HTR-8/SVneo (cell line): ENCODE measurements at places on chromosomes 5 and 9.

- DNase-seq = no peak
Measured at GRCh38 chr9:126057121-126057825, 269.4 kb upstream of the MVB12B start.

- DNase-seq = no peak
Measured at GRCh38 chr9:98187926-98188325, 4.5 kb downstream of the CORO2A start.

- DNase-seq = no peak
Measured at GRCh38 chr5:59249160-59249559, 644.4 kb downstream of the PDE4D start.

DNA sequence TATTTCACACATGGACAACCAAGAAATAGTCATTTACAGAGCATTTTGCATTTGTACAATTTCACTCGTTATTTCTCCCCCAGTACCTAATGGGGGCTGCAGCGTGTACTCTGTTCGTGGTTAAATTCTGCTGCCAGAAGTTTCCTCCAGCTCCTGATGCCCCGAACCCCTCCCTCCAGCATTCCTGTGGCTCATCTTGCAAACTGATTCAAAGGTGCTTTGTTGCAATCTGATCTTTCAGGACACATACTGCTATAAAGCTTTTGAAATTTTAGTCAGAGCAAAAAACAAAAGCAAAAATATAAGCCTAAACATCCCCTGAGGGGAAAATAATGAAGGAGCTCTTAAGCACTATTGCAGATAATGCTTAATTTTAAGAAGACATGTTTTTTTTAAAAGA, 27.7 kb downstream of the UBLCP1 start:
- peak; percentile 29 for DNase-seq

- DNase-seq = no peak
Measured at GRCh38 chr9:86642721-86643120, 288.5 kb upstream of the TUT7 start.

DNA sequence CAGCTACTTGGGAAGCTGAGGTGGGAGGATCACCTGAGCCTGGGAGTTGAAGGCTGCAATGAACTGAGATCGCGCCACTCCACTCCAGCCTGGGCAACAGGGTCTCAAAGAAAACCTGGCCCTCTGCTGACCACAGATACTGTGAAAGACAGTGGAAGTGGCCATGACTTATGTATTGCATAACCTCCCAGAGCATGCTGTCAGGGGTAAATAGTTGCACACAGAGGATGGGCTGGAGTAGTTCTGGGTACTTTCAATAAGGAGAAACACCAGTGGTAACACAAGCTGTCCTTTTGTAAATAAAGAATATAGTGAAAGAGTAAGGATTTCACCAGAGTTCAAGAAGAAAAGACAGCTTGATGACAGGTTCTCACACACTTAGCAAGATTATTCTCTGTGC, 1.8 kb downstream of the ACER2 start:
- DNase-seq = no peak

DNA sequence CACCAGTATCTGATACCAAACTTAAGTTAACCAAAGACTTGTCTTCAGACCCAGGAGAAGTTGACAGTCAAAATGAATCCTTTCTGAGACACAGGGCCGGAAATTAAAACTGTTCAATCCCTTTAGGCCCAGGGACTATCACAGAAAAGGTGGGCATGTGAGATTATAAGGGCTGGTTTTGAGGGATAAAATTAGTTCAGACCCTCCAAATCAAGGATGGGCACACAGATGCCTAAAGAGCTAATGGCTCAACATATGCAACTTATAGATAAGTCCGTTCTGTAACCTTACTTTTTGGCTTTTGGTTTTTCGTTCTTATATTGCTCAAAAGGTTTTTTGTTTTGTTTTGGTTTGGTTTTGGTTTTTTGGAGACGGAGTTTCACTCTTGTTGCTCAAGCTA, 129.6 kb upstream of the ABCA1 start:
- no peak for DNase-seq

GRCh38 chr5:1062761-1063568, 48.9 kb downstream of the SLC12A7 start:
- no peak for DNase-seq

DNA sequence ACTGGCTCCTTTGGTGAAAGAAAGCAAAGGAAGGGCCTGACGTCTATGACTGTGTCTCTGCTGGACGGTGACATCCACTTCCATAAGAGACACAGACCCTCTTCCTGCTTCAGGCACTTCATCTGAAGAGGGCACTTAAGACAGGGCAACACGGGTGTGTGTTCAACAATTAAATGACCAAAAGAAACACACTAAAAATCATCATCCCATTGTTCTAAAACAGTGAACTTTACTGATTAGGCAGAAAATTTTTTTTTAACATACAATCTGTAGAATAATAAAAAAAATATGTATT, 58.5 kb downstream of the GOLM1 start:
- no peak for DNase-seq

GRCh38 chr5:38615981-38616451, 59.6 kb upstream of the LIFR start:
- DNase-seq = no peak

DNA sequence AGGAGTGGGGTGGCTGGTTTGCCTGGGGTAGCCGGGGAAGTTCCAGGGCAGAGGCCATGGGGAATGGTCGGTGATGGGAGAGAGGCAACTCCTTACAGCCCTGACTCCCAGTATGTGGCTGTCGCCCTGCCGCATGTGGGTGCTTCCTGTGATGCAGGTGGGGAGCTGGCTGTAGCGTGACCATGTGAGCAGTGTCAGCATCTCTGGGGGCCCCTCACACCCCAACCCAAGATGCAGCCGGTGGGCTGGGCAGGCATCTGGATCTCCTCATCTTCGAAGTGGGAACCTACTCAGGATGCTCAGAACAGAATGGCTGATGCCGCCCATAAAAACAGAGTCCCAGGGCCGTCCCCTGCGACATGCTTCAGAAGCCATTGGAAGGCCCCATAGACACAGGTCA, 45.0 kb downstream of the BARX1 start:
- no peak for DNase-seq

GRCh38 chr9:19615036-19615624, 173.7 kb downstream of the SLC24A2 start:
- DNase-seq = no peak

DNA sequence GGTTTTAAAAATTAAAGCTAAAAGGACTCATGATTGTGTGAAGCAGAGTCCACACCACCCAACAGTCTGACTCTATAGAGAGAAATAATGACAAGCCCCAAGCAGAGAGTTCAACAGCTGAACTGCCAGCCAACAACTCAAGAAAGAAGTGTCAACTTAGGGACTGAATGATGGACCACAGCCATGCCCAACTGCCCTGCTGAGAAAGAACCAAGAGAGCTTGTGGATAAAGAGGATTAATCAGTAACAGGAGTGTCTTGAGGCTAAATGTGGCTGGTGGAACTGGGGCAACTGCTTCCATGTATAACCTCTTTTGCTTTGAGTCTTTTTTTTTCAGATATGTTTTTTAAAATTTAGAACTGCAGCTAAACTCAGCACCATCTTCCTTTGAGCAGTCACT, 109.3 kb downstream of the HSD17B3 start:
- DNase-seq = no peak

DNA sequence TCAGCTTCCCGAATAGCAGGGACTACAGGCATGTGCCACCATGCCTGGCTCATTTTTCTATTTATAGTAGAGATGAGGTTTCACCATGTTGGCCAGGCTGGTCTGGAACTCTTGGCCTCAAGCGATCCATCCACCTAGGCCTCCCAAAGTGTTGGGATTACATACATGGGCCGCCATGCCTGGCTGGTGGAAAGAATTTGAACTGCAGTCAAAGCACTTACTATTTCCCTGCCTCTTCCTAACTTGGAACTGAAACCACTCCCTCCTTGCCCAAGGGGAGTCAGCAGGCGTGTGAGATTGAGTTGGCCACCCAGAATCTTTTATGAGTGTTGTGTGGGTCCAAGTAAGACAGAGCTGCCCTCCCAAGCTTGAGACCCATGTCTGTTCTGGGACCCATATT, 86.1 kb upstream of the PTPN3 start:
- DNase-seq = no peak

DNA sequence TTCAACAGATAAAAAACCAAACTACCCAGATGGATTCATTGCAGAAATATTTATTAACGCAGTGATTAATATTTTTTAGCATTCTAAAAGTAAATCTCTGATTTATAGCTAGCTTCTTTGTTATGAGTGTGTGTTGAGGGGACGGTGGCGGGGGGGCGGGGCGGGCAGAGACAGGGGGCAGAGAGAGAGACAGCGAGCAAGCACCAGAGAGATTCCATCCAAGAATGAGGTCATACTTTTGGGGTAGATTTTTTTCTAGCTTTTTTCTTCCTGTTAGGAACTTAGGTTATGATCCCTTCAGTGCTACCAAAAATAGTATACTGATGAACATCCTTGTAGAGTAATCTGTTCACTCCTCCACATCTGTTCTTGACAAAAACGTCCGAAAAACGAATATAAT, 500 bp upstream of the ZNF883 start:
- no peak for DNase-seq

- DNase-seq = no peak
Measured at GRCh38 chr9:74817816-74818215, 69.9 kb downstream of the TRPM6 start.

DNA sequence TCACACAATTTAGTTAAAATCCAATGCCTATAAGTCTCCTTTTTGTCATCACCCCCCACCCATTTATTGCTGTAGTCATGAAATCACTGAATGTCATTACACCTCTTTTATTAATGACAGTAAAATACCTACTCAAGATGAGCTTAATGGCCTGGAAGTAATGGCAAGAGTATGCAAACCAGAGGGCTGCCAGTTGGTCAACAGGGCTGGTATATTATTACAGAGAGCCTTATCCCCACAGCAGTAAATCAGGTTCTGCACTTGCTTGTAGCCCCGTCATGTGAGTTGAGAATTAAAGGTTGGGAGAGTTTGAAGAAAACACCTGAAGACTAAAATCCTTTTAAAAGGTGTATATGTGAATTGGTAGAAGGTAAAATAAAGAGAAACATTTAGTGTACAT, 372.4 kb downstream of the MAT2B start:
- DNase-seq = no peak

DNA sequence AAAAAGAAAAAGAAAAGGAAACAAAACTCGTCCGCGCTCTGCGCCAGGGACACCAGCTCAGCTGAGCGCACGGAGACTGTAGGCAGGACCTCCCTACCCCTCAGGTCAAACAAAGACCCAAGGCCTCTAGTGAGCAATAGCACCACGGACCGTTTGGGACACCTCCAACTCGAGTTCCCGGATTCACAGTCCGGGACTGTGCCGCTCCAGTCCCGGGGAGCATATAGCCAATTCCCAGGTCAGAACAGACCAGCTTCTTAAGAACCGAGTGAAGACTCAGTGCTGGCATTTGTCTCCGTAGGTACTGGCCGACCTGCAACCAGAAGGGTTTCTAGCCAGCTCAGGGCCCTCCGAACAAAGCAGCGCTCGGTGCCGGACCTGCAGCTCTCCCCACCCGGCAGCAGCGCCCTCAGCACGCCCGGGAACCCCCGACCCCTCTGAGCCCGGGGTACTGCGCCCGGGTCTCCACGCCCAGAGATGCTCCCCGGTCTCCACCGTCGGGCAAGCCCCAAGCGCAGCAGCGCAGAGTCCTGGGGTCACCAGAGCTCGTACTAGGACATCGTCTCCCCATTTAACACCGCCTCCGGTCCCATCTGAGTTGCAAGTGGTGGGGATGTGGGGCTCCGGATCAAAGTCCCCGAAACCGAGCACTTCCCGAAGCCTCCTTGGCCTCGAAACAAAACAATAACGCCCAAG, 591 bp downstream of the ABCA1 start:
- no peak for DNase-seq

DNA sequence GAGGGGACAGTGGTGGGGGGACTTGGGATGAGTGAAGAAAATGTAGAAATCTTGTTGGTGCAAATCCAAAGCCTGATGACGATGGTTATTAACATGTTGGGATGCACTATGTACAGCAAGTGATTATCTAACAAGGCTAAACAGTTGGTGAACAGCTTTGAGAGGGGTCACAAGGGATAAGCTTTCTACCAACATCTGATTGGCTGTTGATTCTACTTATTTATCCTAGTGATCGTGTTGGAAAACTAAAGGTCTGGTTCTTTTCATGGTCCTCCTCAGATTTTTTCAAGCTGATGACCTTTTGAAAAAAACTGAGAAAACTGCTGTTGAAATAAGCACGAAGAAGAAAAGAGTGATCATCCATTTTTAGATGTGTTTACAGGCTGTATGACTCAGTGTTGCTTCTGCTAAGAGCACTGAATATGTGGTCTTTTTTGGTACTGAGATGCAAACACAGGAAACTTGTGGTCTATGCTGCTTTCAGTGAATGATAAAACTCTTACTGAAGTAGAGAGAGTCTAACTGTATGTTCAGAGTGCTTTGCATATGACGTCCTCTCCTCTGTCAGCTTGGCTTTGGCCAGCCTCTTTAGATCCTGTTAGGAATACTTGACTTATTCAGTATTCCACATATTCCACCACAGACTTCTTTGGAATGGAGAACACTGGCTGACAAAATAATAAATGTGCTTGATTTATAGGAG, 174.8 kb downstream of the SLF1 start:
- DNase-seq = no peak

DNA sequence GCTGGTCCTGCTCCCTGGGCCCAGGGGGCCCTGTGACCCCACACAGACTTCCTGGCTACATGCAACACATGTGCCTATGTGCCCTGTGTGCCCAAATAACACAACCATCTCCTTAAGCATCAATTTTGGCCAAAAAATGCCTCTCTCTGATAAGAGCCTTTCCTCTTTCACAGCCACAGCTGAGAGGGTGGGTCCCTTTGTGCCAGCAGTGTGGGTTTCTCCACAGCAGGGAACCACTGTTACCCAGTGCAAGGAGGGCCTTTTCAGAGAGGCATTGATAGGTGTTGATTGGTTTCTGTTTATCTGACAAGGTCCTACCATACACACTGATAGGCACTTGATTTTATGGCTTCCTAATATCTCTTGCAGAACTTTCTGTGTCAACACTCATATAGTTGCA, 42.7 kb downstream of the SYK start:
- no peak for DNase-seq

DNA sequence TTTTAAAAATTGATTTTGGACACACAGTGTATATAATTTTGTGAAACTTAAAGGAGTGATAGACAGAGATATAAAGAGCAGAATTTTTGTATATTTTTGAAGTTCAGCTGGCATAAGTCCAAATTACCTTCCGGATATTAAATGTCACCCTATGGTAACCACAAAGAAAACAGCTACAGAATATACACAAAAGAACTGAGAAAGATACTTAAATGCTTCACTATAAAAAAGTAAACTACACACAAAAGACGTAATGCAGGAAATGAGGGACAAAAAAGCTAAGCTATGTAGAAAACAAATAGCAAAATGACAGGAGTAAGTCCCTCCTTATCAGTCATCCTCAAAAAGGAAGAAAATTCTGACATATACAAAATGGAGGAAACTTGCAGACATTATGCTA, 29.4 kb downstream of the HACD4 start:
- no peak for DNase-seq
